ENCODE measurements at places on chromosomes 5 and 9.

DNA sequence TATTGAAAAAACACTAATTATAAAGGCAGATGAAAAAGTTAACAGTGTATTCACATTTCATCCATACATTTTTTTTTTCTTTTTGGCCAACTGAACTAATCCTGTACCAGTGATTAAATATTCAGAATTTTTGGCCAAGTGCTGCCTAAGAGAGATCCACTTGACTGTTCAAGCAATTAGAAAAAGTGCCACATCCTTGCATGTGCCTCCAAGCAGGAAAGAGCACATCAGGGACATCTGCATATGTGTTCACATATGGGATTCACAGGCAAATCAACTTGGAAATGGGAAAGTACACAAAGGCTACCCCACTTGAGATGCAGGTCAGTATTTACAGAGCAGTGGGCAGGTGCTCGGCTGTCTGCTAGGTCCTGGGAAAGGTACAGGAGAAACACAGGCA is 163.3 kb upstream of the LHFPL2 start:
- no peak for DNase-seq

GRCh38 chr5:146682899-146683532 is 167.0 kb upstream of the GPR151 start:
- no peak for DNase-seq

DNA sequence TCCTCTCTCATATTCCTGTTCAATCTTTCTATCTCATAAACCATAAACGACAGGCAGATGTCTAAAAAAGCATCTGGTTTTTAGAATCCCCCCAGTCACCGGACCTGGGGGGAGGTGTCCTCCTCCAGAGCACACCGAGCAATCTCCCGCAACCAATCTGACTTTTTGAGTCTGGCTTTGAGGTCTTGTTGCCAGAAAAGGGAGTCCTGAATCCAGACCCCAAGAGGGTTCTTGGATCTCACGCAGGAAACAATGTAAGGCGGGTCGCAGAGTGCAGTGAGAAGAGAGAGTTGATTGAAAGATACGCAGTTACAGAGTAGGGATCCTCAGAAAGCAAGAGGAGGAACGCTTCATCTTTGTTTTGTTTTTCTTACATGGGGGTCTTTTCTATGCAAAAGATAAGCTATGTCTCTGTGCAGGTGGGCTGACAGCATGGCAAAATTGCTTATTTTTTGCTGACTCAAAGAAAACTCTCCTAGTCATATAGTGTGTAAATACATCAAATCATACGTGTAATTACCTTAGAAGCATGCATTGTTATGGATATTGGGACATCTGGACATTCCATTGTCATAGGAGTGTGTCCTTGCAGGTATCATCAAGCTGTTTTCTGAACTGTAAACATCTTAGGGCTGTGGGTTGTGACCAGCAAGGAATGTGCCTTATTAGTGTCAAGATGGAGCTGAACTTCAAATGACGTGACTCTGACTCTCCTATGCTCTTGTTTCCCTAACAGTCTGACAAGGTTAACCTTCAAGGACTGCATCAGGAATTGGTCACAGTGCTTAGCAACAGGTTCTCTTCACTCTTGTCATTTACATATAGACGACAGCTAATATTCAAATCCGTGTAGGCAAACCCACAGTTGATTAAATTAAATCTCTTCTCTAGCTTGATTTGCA is 159.3 kb upstream of the DAPK1 start:
- no peak for DNase-seq

DNA sequence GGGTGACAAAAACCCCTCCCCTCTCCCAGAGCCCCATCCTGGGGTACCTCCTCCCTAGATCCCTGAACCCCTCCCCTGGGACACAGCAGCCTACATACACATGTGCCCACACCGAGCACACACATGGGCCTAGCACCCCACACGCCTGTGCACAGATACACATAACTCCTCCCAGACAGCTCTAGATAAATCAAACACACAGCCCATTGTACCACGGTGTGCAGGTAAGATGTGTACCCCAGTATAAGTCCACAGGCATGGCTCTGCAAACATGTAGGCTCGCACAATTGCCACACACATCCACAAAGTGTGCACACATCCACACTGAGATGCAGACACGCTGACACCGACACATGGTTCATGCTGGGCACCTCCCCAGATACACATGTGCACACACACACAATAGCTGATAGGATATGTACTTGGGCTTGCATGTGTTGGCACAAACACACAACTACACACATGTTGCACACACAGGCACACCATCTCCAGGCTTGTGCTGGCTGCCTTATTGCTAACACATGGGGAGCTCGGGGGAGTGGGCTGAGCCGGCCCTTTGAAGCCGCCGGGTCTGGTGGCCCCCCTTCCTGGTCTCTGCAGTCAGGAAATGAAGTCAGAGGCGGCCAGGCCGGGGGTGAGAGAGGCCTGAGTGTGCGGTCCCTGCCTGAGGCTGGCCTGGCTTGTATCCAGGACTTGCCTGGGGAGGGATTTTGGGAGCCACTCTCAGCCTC is 30.2 kb downstream of the GOLGA2 start:
- DNase-seq, result no peak

- peak; percentile 30 for DNase-seq
Observed at GRCh38 chr9:83281306-83282255, 218.6 kb upstream of the RASEF start.

DNA sequence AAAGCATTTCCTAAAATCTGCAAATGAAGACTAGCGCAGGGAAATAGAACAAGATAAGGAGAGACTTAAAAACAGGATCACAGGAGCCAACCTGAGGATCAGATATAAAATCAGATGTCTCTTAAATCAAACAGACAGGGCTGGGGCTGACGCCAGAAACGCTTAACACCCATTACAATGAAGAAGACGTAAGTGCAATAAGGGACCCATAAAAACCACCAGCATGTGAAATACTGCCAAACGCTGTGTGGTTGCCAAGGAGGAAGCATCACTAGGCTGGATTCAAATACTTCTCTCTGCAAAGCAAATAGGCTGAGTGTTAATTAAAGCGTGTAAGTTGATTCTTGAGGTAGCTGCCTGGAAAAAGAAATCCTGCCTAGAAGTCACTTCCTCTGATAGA is 74.4 kb upstream of the ATP10B start:
- no peak for DNase-seq

- no peak for DNase-seq
Observed at GRCh38 chr5:92637960-92638359, 943.1 kb downstream of the NR2F1-AS1 start.

All from Calu3 (cell line).